Spinal cord (tissue), 10 donors: ENCODE measurements at places on chromosomes 16 and 17. TPM values are rescaled to one million over a fixed set of nuclear protein-coding genes. Genes with fewer than 3 reads are reported as not detected.

DNA sequence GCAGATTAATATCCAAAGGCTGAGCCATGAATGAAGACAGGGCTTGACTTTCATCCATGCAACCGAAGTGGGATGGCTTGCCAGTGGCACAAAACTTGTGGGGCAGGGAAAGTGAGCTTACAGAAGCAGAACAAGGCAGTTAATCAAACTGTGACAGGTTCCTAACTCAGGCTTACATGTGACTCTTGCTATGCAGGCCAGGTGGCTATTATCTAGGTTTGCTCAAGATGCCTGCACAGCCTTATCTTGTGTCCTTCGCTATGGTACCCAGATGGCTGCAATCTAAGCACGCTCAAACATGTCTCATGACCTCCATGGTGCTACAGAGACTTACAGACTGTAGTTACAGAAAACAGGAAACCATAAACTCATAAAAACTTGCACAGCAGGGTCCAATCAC lies 8.6 kb upstream of the DNAH9 start:
- no peak overlapping the region for H3K27ac ChIP-seq
- no peak for DNase-seq
- no peaks in the 10 kb centered on the region for H3K36me3 ChIP-seq
- H3K4me3 ChIP-seq, result no peak overlapping the region

- H3K27ac ChIP-seq, result peak overlapping the region; percentile 25
- peak overlapping the region; percentile 76 for H3K4me3 ChIP-seq
- no peaks in the 10 kb centered on the region for H3K36me3 ChIP-seq
- DNase-seq, result peak; percentile 40
- H3K27me3 ChIP-seq, result peaks cover 2% of the 10 kb centered on the region
Measured at GRCh38 chr16:50742576-50743200, 802 bp downstream of the CYLD start.

- H3K4me3 ChIP-seq, result no peak overlapping the region
- no peaks in the 10 kb centered on the region for H3K36me3 ChIP-seq
- H3K27ac ChIP-seq, result no peak overlapping the region
- DNase-seq, result no peak
- H3K27me3 ChIP-seq, result no peaks in the 10 kb centered on the region
Measured at GRCh38 chr17:69357701-69358100, 30.8 kb upstream of the ABCA5 start.

The RNF157 gene
- 196 TPM for polyA plus RNA-seq

GRCh38 chr16:57444711-57445110 lies 2.5 kb downstream of the CIAPIN1 start:
- no peak overlapping the region for H3K4me3 ChIP-seq
- no peaks in the 10 kb centered on the region for H3K27me3 ChIP-seq
- no peak overlapping the region for H3K27ac ChIP-seq
- peaks cover 3% of the 10 kb centered on the region for H3K36me3 ChIP-seq
- H3K4me1 ChIP-seq, result peaks cover 19% of the 10 kb centered on the region

DNA sequence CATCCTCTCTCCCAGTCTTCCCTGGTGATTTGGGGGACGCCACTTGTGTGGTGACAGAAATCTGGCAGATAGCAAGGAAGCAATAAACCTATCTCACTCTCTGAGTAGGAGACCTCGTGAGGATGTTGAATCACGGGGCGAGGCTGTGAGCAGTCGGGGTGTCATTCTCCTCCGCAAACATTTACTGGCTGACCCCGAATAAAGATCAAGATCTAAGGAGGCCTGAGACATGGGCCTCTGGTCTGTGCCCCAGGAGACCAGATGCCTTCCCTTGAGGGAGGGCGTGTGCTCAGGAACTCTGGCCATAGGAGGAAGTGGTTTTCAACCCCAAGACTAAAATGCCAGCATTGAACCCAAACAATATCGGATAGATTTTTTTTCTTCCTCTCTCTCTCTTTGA lies 53.1 kb downstream of the FOXL1 start:
- no peaks in the 10 kb centered on the region for H3K36me3 ChIP-seq
- peaks cover 9% of the 10 kb centered on the region for H3K4me1 ChIP-seq
- H3K27me3 ChIP-seq, result no peaks in the 10 kb centered on the region
- DNase-seq, result no peak
- H3K27ac ChIP-seq, result no peak overlapping the region

The CFAP97D1 gene
- 0.12 TPM for polyA plus RNA-seq

GRCh38 chr17:71003736-71004135 lies 834.4 kb downstream of the KCNJ2 start:
- no peaks in the 10 kb centered on the region for H3K36me3 ChIP-seq
- no peak for DNase-seq
- H3K4me1 ChIP-seq, result no peaks in the 10 kb centered on the region
- H3K27ac ChIP-seq, result no peak overlapping the region

DNA sequence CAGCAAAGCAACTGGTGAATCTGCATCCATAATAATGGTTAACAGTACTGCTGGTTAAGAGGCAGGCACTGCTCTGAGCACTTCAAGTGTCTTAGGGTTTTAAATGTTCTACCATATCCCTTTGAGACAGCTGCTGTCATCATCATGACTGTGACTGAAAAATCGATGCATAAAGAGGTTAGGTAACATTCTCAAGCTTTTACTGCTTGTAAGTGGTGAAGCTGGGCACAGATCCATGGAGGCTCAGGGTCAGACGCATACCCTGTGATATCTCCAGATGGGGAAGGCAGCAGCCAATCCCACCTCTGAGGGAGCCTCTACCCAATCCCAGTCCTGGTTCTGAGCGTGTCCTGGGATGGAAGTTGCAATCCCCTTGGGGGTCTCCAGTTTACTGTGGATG lies 57.6 kb upstream of the SOX9 start:
- no peaks in the 10 kb centered on the region for H3K36me3 ChIP-seq
- no peak overlapping the region for H3K4me3 ChIP-seq
- H3K27me3 ChIP-seq, result no peaks in the 10 kb centered on the region
- H3K4me1 ChIP-seq, result no peaks in the 10 kb centered on the region
- no peak for DNase-seq

The FBXL16 gene
- polyA plus RNA-seq, result 76.0 TPM

The PMFBP1 gene
- 5.6 TPM for polyA plus RNA-seq

DNA sequence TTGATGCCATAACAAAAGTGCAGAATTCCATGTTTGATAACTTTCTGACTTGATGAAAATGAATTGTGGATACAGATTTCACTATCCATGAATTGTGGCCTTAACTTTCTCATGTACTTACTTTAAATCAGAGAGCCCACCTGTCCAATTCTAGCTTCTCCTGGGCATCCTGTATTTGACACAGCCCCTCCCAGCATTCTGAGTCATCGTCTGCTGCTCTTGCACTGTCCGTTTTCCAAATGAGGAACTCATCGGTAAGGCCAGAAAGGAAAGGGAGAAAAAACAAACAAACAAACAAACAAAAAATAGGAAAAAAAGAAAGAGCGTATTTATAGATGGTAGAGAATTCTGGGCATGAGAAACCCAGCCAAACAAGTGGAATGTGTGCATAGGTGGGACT lies 361.6 kb downstream of the WWOX start:
- no peaks in the 10 kb centered on the region for H3K4me1 ChIP-seq
- H3K36me3 ChIP-seq, result no peaks in the 10 kb centered on the region
- DNase-seq, result no peak
- H3K27me3 ChIP-seq, result no peaks in the 10 kb centered on the region
- no peak overlapping the region for H3K4me3 ChIP-seq
- no peak overlapping the region for H3K27ac ChIP-seq

The STX4 gene
- polyA plus RNA-seq, result 91.6 TPM

The PLEKHH3 gene
- polyA plus RNA-seq, result 16.9 TPM

DNA sequence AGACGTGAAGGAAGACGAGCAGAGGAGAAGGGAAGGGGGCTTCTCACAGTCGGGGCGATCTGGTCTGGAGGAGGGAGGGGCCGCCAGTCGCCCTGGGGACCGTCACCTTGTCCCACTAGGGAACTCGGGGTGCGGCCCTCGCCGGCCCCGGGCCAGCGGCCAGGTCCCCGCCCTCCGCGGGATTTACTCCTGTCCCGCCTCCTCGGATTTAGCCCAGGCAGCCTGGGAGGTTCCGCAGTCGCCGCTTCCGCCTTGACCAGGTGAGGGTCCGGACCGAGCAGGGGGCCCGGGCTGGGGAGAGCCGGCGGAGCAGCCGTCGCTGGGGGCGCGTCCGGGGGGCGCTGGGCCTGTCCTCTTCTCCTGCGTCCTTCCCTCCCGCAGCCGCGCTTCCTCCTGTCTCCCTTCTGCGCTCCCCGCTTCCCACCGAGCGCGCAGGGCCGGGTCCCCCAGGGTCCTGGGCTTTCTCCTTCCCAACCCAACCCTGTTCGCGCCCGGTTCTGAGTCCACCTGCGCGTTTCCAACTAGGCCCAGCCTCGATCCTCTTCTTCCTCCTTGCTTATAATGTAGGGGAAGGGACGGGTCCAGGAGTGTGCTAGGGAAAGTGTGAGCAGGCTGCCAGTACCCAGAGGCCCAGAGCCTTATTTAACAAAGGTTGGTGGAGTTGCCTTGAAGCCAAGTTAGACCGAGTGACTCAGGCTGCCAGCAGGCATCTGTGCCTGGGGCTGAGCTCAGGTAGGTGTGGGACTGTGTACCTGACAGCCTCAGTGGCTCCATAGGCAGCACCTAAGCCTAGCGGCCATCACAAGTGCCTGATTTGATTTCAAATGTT lies at the start of gene TNK1:
TNK1 (plus strand) TSS at position 235 of the 829 bp plus-strand sequence. CDS start 1,838 bp downstream, outside the sequence.
- H3K36me3 ChIP-seq, result peaks cover 3% of the 10 kb centered on the region
- H3K4me1 ChIP-seq, result peaks cover 36% of the 10 kb centered on the region
- H3K4me3 ChIP-seq, result no peak within 1 kb of the TSS
- no peak within 1 kb of the TSS for H3K27ac ChIP-seq
- H3K27me3 ChIP-seq, result peaks cover 55% of the 10 kb centered on the region
- no peak for DNase-seq

The PNMT gene
- polyA plus RNA-seq, result 6.2 TPM

- no peaks in the 10 kb centered on the region for H3K4me1 ChIP-seq
- no peak for DNase-seq
- H3K27me3 ChIP-seq, result no peaks in the 10 kb centered on the region
- H3K4me3 ChIP-seq, result no peak overlapping the region
- no peak overlapping the region for H3K27ac ChIP-seq
Measured at GRCh38 chr17:70859829-70860228, 690.5 kb downstream of the KCNJ2 start.

DNA sequence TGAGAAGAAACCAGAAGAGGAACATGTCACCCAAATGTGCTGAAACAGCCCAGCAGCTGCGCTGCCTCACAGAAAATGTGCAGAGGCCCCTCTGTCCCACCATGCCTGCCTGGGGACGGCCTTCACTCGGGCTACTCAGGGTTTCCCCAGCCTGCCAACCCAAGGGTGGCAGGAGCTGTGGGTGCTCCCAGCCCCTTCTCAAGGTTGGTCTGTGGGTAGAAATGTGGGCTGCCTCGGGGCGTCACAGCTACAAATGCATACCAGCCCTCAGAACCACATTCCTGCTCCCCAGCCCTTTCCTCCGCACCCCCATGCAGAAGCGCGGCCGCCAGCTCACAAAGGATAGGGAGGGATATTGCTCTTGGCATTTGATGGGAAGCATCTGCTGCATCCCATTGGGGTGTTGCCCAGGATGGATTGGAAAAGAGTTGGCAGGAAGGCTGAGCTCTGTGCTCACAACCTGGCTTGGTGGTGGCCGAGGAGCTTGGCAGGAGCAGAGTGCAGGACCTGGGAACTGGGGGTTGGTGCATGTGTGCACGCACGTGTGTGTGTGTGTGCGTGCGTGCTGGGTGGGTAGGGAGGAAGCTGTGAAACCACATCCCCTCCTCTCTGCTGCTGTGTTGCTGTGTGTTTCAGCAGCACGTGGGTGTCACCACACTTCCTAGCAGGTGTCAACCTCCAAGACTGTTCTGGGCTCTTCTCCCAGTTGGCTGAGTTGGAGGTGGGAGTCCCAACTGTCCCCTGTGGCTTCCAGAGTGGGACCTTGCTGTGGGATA lies 304.4 kb downstream of the SEC14L1 start:
- no peak overlapping the region for H3K4me3 ChIP-seq
- H3K27me3 ChIP-seq, result no peaks in the 10 kb centered on the region
- peak overlapping the region; percentile 57 for H3K27ac ChIP-seq
- H3K4me1 ChIP-seq, result peaks cover 66% of the 10 kb centered on the region
- H3K36me3 ChIP-seq, result peaks cover 13% of the 10 kb centered on the region
- DNase-seq, result no peak

GRCh38 chr16:70630960-70631745 lies 15.2 kb upstream of the IL34 start:
- no peaks in the 10 kb centered on the region for H3K36me3 ChIP-seq
- DNase-seq, result no peak
- H3K4me1 ChIP-seq, result no peaks in the 10 kb centered on the region
- no peak overlapping the region for H3K27ac ChIP-seq
- no peak overlapping the region for H3K4me3 ChIP-seq
- H3K27me3 ChIP-seq, result no peaks in the 10 kb centered on the region

DNA sequence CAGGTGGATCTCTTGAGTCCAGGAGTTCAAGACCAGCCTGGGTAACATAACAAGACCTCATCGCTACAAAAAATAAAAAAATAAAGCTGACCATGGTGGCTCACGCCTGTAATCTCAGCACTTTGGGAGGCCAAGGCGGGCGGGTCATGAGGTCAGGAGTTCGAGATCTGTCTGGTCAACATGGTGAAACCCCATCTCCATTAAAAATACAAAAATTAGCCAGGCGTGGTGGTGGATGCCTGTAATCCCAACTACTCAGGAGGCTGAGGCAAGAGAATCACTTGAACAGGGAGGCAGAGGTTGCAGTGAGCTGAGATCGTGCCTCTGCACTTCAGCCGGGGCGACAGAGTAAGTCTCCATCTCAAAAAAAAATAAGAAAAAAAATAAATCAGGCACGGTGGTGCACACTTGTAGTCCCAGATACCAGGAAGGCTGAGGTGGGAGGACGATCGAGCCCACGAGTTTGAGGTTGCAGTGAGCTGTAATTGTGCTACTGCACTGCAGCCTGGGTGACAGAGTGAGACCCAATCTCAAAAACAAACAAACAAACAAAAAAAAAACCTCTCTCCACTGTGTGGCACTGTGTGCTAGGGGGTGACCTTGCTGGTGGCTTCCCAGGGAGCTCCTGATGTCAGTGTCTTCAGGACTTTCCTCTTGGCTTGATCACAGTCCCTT lies 19.8 kb upstream of the MAPK3 start:
- no peaks in the 10 kb centered on the region for H3K27me3 ChIP-seq
- no peak overlapping the region for H3K4me3 ChIP-seq
- DNase-seq, result no peak

The GAS2L2 gene
- polyA plus RNA-seq, result 3.6 TPM

DNA sequence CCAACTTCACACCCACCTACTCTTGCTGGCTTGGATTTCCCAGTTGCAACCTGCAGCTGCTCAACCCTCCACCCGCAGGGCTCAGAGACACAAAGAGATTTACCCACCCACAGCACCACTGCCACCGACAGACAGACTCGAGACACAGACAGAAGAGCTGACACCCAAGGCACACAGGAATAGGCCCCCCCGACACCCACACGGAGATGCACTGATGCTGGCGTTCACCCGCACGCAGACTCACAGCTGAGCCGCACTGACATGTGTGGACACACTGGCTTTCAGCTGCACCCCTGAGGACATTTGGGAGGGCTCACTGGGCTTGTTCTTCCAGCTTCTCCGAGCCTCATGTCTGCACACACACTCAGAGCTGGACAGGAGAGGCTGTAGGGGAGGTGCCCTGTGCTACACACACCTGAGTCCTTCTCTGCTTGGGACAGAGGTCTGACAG lies 8.2 kb downstream of the STX1B start:
- peaks cover 13% of the 10 kb centered on the region for H3K4me1 ChIP-seq
- peaks cover 63% of the 10 kb centered on the region for H3K36me3 ChIP-seq
- H3K27ac ChIP-seq, result no peak overlapping the region
- DNase-seq, result no peak
- H3K4me3 ChIP-seq, result no peak overlapping the region

- H3K36me3 ChIP-seq, result no peaks in the 10 kb centered on the region
- H3K27ac ChIP-seq, result no peak overlapping the region
- H3K27me3 ChIP-seq, result no peaks in the 10 kb centered on the region
- no peak for DNase-seq
Measured at GRCh38 chr16:23164736-23165135, 15.5 kb upstream of the USP31 start.
